ENCODE measurements at places on chromosomes 4 and X. TPM values are rescaled to one million over a fixed set of nuclear protein-coding genes. Genes with fewer than 3 reads are reported as not detected.

DNA sequence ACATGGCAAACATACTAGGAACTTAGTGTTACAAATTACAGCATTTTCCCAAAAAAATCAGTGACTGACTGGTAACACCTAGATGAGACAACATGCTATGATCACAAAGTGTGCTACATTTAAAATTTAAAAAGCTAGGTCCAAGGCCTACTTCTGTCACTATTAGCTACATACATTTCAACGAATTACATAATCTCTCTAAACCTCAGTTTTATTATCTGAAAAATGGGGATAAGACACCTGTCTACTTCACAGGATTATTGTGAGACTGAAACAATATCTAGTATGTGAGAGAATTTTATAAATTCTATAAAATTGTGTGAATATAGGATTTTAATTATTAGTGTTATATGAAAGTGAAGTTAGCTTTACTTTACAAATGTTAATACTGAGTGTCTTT, 228.5 kb downstream of the DCLK2 start:
- no peak for DNase-seq

IKBKG gene
- 17.9 TPM for total RNA-seq

- no peak for DNase-seq
Measured at GRCh38 chrX:111503485-111503993, 7.9 kb upstream of the SERTM2 start.

DNA sequence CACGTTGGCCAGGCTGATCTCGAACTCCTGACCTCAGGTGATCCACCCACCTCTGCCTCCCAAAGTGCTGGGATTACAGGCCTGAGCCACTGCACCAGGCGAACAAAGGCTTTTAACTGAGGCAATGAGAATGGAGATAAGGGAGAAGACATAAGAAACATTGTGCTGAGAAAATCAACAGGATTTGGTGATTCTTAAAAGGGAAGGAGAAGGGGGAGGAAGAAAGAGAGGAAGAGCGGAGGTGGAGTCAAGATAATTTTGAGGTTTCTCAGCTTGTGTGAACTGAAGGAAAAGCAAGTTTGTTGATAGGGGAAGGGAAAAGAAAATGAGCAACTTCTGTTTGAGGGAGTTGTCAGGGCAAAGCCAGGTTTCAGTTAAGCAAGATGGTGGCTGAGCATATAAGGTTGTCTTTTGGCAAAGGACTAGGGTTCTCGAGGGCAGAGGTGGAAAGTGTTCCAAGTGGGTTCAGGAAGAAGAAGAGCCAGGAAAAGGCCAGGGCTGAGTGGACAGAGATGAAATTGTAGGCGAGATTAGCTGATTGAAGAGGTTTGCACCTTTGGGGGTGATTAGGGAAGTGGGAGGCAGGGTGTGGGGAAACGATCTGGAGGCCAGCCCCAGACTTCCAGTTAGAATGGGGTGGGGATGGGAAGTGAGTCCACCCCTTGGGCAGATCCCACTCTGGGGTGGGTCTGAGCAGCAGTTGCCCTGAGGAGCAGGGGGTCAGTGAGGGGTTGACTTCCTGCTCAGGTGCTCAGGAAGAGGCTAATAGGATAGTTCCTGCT, 7.8 kb downstream of the DOCK11 start:
- DNase-seq = no peak

GRCh38 chr4:88672987-88673386, 24.6 kb downstream of the NAP1L5 start:
- DNase-seq = peak; percentile 41

DNA sequence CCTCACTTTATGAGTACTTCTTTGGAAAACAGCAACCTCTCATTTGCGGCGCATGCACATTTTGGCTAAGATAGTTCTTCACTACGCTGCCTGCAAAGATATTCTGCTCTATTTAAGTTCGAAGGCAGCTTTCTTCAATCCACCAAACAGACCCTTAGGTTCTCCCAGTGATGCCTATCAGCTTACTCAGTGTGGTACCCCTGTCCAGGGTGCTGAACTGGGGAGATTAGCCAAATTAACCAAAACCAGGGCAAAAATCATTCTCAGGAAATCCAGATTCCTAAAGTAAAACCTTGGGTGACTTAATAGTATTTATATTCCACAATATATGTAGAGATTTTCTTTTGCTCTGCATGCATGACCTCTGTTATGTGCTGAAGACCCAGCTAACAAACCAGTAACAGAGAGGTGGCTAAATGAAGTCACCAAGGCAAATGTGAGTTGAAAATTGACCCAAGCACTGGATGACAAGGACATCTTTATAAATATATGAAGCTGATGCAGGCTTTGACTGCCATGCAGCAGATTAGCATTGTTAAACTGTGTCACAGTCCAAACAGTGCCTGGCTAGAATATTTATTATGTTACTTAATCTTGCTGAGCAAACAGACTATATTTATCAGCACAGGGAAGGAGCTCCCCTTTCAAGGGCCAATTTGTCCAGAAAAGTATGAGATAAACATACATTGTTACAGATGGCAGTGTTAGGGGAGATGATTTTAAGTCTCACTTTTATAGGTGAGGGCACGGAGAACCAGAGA, 418.2 kb downstream of the STIM2 start:
- peak; percentile 11 for DNase-seq

DUSP21 gene
- total RNA-seq = not detected
